ENCODE measurements at places on chromosomes 4 and X.

DNA sequence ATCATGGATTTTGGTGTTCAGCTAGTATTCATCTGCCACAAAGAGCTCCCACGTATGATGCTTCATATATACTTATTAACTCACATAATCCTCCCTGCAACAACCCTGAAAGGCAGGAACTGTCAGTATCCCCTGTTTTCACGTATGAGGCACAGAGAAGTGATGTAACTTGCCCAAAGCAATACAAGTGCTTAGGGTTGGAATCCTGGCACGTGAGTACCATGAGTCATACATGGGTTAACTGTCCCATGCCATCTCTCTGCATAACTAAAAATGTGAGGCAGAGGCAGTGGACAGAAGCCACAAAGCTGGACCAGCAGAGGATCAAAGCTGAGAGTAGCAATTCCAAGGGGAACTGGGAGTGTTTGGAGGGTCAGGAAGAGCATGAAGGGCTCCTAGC, 35.7 kb upstream of the EGFL6 start:
- DNase-seq: no peak

DNA sequence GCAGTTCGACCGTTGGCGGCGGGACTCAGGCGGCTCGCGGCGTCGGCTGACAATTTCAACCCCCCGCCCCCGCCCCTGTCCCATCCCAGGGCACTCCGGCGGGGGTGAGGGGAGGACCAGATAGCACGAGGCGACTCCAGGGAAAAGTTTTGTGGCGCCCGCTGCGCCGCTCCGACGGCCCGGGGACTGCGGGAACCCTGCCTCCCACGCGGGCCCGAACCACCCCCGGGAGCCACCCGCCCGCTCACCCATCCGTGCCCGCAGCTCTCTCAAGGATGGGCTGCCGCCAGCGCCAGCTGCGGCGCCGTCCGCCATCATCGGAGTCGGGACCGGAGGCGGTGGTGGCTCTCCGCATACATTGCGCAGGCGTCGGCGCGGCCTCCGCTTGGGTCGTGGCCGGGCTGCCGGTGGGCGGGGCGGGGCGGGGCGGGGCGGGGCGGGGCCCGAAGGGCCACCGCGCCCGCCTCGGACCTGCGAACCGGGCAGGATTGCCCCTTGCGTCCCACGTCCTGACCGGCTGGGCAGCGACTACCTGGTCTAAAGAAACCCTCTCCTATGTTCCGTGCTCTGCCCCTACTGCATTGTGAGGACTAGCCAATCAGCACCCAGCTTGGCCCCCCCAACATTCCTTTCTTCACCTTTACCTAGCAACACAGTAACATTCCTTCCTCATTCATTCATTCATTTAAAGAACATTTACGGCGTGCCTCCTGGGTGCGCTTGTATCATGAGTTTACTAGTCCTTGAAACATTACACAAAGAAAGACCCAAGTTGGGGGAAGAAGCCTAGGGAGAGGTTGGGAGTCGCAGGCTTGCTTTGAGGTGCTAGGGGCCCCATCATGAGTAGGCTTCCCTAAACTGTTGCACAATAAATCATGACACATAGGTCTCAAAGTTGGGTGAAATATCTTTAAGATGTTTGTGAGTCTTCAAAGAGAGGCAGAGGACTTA, at the start of gene MAP7D3:
TSS of gene MAP7D3 (minus strand) at position 360 of the 951 bp plus-strand sequence. CDS start at position 318, 42 bp downstream.
- peak; percentile 67 for DNase-seq

DNA sequence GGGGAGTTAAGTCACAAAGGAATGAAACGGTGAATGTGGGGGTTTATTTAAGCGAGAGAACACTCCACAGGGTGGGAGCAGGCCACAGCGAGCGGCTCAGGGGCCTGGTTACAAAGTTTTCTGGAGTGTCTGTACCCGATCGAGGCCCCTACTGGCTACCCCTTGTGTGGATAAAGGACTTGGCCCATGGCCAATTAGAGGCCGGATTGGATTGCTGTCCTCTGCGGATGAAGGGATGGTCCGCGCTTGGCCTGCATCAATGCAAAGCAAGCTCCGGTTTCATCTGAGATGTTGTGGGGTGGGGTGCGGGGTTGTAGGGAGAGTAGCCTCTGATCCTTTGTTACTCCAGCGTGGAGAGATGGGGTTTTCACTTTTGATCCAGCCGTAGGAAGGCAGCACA, 1574.5 kb upstream of the TENM3 start:
- no peak for DNase-seq

GRCh38 chrX:10108288-10108687, 48.5 kb upstream of the CLCN4 start:
- DNase-seq: no peak

- DNase-seq: peak; percentile 12
Measured at GRCh38 chrX:138026211-138026610, 460.3 kb downstream of the ZIC3 start.

- no peak for DNase-seq
Measured at GRCh38 chrX:2478546-2479419, 22.0 kb downstream of the DHRSX start.

GRCh38 chr4:9996319-9997110, 24.8 kb downstream of the SLC2A9 start:
- no peak for DNase-seq

DNA sequence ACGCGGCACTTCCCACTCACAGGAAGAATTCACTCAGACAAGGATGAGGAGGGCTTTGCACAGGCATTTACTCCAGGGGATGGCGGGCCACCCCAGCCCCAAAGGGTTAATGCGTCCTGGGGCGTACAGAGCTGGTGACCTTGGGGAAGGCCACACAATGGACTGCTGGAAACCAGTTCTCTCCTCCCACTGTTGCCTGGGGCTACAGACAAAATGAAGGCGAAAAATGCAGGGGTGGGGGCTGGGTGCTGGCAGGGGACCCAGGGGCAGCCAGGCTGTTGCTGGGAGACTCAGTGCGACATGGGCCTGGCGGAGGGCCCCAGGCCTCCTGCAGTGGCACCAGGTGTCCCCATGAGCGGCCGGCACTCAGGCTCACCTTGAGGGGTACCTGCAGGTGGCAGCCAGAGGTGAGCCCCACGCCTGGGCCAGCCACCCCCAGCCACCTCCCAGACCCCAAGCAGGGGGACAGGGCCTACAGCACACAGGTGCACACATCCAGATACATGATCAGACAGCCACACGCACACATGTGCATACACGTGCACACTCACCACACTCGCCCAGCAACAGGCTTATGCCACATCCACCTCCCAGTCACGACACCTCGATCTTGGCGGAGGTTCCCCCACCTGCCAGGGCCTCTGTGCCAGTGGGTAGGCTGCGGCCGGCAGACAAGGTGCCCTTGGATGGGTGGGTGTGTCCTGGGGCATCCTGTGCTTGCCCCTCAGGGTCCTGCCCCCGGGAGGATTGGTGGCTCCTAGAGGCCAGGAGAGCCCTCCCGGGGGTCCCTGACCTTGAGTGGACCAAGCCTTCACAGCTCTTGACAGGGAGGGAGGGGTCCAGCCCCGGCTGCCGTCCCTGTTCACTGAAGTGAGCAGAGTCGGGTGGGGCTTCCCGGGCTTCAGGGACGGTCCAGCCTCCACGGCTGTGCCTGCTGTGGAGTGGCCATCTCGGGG, 13.1 kb downstream of the NAT8L start:
- DNase-seq: no peak

DNA sequence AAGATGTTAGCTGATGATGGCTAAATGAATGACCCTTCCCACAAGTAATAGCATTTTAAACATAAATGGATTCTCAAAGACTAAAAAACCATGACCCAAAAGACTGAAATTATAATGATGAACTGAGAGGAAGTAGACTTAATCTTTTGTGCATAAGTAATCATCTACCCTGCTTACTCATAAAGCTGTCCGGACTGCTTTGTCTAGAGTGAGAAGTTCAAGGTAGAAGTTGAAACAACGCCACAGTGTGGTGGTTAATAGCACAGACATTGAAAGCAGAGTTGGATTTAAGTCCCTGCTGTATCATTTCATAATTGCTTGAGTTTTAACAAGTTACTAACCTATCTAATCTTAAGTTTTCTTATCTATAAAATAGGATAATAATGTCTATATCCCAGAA, 346.6 kb downstream of the CENPC start:
- DNase-seq: peak; percentile 53

GRCh38 chr4:26935397-26935796, 74.8 kb downstream of the STIM2 start:
- DNase-seq: no peak

- DNase-seq: peak; percentile 75
Measured at GRCh38 chrX:69136546-69137331, 28.5 kb downstream of the PJA1 start.

GRCh38 chr4:98662626-98663225, 4.3 kb upstream of the TSPAN5 start:
- DNase-seq: no peak

DNA sequence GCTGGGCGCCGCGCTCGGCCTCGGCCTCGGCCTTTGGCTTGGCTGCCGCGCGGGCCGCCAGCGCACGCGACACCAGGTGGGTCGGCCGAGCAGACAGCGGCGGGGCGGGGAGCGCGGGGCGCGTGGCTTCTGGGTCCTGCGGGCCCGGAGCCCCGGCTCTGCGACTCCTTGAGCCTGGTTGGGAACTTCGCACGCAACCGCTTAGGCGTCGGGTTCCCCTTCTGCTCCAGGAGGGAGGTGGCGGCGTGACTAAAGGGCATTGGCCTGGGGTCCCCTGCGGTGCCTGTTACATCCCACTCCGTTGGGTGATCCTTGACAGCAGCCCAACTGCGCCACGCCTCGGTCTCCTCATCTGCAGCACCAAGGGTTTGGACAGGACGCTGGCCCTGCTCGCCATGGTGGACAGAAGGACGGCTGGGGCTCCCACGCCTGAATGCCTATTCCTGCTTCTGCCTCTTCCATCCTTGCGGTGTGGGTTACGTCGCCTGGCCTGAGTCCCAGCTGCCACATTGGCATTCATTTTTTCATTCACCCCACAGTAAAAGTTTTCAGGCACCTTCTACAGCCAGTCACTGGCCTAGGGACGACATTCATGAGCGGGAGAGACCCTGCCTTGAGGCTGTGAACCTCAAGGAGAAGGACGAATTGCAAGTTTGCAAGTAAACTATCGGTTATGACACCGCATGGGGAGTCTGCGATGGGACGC, 631 bp downstream of the EVC start:
- peak; percentile 71 for DNase-seq

DNA sequence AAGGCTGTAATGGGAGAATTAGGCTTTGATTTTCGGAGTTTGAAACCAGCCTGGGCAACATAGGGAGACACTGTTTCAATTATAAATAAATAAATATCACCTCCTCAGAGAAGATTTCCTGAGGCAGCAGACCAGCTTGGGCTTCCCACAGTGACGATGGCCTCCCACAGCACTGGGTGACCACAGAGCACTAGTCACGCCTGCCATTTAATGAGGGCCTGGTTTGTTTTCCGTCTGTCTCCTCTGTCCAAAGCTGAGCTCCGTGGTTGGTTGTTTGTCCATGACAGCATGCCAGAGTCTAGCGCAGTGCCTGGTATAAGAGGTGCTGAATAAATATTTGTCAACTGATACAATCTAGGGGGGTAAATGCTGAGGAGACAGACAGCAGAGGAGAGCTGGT, 10.4 kb upstream of the PDGFRA start:
- no peak for DNase-seq

Data from eye (tissue), 1 donor.